RPMI7951 (cell line): ENCODE measurements at places on chromosomes 7 and 10. TPM values are rescaled to one million over a fixed set of nuclear protein-coding genes. Genes with fewer than 3 reads are reported as not detected.

DNA sequence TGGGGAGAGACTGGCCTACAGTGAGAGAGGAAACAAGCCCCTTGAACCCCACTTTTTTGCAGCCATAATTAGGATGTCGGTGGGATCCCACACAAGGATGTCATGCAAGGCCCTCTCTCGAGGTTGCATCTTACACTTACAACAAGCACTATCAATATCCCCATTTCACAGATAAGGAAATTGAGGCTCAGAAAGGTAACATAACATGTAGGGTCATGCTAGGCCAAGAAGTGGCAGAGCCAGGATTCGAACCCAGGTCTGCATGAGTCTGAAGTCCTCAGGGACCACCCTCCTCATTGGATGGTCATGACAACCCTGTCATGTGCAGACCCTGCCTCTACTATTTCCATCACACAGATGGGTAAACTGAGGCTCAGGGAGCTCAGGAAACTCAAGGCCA is 123.5 kb downstream of the C10orf105 start:
- no peak for DNase-seq

GRCh38 chr7:98203261-98203963 is 7.8 kb upstream of the BHLHA15 start:
- no peak for DNase-seq

- peak; percentile 58 for DNase-seq
Measured at GRCh38 chr10:91944880-91945630, 21.5 kb downstream of the BTAF1 start.

- DNase-seq, result no peak
Measured at GRCh38 chr10:114059561-114059960, 15.9 kb downstream of the ADRB1 start.

- no peak for DNase-seq
Measured at GRCh38 chr7:158574308-158575036, 13.2 kb downstream of the PTPRN2 start.

DNA sequence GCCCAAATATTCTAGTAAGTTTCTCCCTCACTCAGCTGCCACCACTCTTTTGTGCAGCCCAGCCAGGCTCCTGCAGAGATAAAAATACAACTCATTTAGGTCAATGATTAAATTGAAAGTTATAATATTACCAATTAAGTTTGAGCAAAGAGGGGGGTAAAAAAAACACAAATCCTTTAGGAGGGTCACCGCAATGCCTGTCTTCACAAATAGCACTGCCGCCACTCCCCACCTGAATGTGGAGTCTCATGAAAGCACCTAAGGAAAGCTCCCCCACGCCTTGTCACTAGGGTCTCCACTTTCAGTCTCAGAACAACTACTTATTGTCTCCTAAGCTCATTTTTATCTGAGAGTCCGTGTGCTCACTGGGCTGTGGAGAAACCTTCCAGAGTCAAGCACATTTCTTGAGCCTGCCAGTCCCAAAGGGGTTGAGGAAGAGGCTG is 148.7 kb downstream of the FGFR2 start:
- no peak for DNase-seq

GRCh38 chr10:72243822-72244437 is 27.9 kb upstream of the ASCC1 start:
- peak; percentile 90 for DNase-seq

DNA sequence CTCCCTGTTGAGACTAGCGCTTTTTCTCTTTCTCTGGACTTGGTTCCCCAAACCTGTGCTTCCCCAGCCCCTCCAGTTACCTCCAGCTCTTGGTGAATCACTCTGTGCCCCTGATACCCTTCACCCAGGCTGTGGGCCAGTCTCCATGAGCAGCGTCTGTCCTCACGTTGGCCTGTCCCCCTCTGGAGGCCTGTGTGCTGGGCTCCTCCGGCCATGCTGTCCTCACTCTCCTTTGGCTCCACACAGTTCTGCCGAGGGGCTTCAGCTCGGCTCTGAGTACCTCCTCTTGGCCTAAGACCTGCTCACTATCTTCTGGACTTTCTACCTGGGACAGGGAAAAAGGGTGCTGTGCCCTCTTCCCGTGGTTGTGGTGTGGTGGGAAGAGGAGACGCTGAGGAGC is 140.2 kb upstream of the TNS3 start:
- DNase-seq, result no peak

The LRRC17 gene
- 48.8 and 54.3 TPM in 2 replicates for total RNA-seq

The KIF11 gene
- 58.1 and 66.2 TPM in 2 replicates for total RNA-seq

The P4HA1 gene
- total RNA-seq, result 290 and 315 TPM in 2 replicates

The ATOH7 gene
- total RNA-seq, result 0.10 TPM in 1 of 2 replicates, not detected in the other

The IKZF1 gene
- not detected in 2 replicates for total RNA-seq

The POMZP3 gene
- total RNA-seq, result 2.9 and 3.9 TPM in 2 replicates

The SUMF2 gene
- 107 and 119 TPM in 2 replicates for total RNA-seq
